ENCODE measurements at places on chromosomes 16 and 17.

DNA sequence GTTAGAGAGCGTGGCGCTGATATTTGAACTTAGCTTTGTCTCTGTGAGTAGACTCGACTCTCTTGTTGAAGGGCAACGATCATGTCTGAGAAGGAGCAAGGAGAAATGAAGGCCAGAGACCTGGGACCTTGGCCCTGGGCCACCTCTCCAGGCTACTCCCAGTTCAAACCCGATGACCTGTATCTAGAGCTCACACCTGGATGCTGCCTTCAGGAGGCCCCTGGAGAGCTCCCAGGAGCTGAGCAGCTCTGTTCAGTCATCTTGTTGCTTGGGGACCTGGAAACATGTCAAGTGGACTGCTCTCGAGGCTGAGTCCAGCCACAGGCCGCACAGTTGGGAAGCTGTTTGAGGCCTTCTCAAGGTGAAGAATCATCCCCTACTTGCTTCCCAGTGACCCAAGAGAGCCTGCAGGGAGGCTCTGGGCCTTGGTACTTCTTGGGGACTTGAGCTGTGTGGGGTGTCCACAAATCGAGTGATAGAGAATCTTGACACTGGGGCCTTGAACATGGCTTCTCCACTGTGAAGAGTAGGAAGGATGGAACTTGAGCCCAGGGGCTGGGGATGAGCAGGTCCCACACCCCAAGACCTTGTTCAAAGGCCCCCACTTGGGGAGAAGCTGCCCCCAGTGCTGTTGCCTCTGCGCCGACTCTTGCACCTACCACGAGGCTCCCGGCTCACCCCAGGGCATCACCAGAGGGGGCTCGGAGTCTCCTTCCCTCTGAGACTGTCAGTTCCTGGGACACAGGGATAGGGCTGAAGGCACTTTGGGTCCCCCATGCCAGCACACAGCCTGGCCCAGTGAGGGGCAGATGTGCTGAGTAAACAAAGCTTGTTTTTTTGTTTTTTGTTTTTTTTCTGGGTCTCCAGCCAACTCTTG is 112.1 kb downstream of the IRX5 start:
- DNase-seq = no peak

GRCh38 chr17:81910840-81911276 is 341 bp downstream of the PCYT2 start:
- DNase-seq = no peak

- DNase-seq = no peak
Measured at GRCh38 chr17:29677221-29677791, 54.6 kb upstream of the CORO6 start.

- no peak for DNase-seq
Measured at GRCh38 chr16:5027086-5027485, 6.6 kb downstream of the NAGPA start.

- DNase-seq = no peak
Measured at GRCh38 chr17:573036-573435, 141.6 kb downstream of the VPS53 start.

DNA sequence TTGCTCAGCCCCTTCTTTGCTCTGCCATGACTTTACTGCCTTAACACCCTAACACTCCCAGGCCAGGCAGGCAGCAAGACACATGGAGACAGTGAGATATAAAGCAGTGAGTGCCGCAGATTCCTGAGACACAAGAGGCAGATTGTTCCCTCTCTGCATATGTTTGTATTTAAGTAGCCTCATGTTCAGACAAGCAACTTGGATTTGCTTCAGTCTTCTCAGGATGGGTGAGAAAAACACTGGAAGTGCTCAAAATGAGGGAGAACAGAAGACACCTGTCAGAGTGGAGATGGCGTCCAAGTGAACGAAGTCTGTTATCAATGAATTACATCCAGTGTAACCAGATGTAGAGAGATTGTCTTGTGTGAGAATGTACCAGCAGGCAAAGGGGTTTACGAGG is 86.8 kb downstream of the CES1 start:
- DNase-seq = no peak

DNA sequence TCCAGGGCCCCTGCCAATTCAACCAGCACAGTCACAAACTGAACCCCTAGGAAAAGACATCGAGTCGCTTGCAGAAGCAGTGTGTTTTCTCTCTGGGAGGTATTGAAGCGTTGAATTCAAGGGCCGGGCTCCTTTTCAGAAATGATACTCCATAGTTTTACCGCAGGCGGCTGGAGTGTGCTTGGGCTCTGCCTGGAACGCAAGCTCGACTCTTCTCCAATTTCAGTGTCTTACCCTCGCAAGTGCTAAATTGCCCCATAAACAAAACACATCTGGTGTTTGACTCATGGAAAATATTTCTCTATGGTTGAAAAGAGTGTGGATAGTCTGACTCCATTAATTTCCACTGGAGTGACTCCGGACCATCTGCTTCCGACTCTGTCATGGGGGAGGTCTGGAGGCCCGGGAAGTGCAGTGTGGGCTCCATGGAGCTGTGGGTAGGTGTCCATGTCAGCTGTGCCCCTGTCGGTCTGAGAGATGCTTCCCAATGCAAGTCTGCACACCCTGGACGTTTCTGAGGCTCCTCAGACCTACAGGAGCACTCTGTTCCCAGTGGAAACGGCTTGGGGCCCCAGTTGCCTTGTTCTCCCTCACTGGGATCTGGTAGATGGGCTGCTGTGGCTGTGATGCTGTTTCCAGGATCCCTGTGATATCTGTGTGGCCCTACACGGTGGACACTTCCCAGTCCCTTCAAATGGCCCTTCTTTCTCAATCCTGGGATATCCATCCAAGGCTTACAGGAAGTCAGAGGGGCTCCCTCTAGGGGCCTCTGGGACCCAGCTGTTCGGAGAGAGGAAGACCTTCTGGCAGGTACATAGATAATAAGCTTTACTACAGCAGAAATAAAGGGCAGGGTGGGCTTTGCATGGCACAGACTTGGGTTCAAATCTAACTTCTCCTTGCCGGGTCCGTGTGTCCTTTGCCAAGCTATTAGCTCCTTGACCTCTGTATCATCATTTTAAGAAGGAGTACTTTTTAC is 119.8 kb upstream of the CDH13 start:
- no peak for DNase-seq

- DNase-seq = no peak
Measured at GRCh38 chr17:18066866-18067265, 20.9 kb upstream of the DRG2 start.

DNA sequence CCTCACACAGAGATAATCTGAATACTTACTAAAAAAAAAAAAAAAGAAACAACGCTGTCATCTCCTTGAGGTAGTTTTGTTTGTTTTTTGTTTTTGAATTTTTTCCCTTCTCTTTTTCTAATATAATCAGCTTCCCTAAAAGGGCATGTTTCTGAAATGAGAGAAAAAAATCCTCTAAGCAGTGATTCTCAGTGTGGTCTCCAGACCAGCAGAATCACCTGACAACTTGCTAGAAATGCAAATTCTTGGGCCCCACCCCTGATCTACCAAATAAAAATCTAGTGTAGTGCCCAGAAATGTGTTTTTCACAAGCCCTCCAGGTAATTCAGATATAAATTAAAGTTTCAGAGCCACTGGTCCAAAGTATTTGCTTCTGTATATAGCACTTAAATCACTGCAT is 65.4 kb downstream of the SSH2 start:
- DNase-seq = no peak

GRCh38 chr17:48678141-48678971 is 44.0 kb downstream of the PRAC1 start:
- peak; percentile 63 for DNase-seq

DNA sequence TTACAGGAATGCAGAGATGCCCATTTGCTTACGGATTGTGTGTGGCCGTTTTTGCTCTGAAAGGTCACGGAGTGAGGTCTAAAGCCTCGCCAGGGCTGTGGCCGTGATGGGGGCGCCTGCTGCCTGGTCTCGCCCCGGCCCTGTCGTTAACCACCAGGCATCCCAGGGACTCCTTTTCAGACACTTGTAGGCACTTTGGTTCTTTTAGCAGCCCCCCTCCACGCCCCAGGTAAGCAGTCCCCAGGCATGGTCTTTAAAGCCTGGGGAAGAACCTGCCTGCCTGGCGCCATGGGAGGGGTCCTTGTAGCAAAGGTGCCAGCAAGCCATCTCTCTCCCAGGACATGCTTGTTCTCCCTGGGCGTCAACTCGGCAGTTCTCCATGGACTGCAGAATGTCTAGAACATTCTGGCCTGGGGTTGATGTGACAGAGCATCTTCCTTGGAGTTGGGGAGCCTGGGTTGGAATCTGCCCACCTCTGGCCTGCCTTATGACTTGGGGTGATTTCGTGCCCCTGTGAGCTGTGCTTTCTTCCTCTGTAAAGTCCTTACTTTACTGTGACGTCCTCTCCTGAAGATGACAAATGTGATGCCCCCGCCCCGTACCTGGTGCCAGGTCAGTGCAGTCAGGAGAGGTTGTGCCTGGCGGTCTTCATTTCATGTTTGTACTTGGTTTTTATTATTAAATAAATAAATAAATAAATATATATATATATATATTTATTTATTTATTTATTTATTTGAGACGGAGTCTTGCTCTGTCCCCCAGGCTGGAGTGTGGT is 5.4 kb downstream of the KCTD5 start:
- no peak for DNase-seq

DNA sequence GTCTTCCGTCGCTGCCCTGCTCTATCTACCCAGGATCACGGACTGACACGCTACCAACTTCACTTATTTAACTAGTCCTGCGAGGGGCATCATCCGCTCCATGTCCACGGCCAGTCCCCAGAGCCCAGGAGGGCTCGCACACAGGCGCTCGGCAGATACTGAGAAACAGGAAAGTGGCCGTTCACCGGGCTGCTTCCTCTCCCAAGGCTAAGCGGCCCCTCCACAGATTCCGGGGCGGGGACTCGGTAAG is 388 bp downstream of the OXLD1 start:
- DNase-seq = no peak

DNA sequence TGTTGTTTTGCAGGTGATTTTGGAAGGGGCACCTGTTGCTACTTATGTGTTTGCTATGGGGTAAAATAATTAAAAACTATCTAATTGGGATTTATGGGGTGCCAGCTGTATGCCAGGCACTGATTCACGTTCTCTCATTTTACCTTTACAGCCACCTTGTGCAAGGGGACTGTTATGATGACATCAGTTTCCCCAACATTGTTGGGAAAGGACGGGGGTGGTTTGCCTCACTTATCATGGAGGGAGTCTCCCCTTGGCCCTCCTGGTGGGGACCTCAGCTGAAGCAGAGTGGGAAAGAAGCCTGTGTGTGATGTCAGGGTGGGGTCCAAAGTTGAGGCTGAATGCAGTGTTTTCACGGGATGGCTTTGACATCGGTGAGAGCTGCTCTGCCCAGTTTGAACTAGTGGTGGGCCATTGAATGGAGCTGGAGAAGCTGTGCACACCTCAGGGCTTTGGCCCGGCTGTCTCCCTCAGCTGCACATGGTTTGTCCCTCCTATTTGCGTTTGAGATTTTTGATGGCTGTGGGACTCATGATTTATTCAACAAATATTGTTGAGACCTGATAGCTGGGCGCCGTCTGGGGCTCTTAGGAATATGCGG is 36.1 kb downstream of the CMIP start:
- no peak for DNase-seq

DNA sequence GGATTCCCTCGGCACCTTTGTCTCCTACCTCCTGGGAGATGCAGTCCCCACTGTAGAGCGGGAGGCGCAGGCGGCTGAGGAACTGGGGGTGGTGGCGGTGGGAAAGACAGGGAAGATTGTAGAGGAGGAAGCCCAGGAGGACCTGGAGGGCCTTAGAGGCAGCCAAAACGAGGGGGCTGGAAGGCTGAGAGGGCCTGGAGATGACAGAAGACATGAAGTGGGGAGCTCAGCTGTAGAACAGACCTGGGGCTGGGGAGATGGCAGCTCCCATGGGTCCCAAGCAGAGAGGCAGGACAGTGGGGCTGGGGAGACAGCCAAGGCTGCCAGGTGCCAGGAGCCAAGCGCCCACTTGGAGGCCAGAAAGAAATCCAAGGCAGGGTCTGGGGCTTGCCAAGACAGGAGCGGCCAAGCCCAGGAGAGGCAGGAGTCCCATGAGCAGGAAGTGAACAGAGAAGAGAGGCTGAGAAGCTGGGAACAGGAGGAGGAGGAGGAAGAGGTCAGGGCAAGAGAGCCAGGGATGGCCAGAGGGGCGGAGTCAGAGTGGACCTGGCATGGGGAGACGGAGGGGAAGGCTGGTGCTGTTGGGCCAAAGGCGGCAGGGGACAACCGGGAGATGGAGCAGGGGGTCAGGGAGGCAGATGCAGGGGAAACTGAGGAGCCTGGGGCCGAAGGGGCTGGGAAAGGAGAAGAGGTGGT is 803 bp downstream of the APOBR start:
- DNase-seq = no peak

- DNase-seq = no peak
Measured at GRCh38 chr16:74698222-74698621, 2.4 kb downstream of the MLKL start.

- DNase-seq = no peak
Measured at GRCh38 chr16:77898671-77899211, 110.4 kb downstream of the VAT1L start.

DNA sequence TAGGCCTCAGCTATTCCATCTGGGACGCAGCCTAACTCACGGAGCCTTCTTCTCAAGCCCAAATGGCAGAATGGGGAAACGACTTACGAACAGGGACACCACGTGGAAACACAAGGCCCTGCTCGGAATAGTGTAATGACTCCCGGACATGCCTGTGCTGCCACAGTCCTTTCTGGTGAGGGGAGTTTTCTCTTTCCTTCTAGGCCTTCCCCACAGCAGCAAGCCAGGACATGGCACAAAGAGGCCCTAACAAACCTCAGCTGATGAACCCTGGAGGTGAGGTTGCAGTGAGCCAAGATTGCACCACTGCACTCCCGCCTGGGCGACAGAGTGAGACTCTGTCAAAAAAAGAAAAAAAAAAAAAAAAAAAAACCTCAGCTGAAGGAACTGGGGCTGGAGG is 15.3 kb downstream of the ZBTB4 start:
- no peak for DNase-seq

GRCh38 chr16:49000594-49000993 is 281.0 kb downstream of the CBLN1 start:
- no peak for DNase-seq

GRCh38 chr16:4372001-4372577 is 441 bp downstream of the VASN start:
- DNase-seq = no peak

- DNase-seq = peak; percentile 9
Measured at GRCh38 chr17:77959126-77959925, 823 bp downstream of the TNRC6C start.

- no peak for DNase-seq
Measured at GRCh38 chr16:58332997-58333700, 38.3 kb upstream of the PRSS54 start.

DNA sequence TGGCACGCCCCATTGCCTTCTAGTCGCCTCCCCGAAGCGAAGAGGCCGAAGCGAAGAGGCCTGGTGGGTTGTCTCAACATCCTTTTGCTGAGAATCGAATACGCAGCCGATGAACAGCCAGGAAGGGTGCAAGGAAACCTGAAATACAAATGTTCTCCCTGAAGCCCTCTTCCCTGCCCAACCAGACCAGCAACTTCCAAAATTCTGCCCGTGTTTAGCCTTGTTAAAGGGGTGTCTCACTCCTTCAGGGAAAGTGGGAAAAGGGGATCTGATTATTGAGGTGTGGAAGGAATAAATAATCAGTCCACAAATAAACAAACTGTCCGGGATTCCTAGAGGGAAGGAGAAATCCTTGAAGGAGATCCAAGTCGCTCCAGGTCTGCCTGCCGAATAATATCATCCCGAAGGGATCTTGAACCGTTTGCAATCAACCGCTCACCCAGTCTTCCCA is 1.4 kb upstream of the FOXC2 start:
- DNase-seq = no peak

- no peak for DNase-seq
Measured at GRCh38 chr17:61758430-61758829, 104.9 kb downstream of the BRIP1 start.

All from stimulated activated CD8-positive, alpha-beta memory T cell treated with anti-CD3 and anti-CD28 coated beads, Interleukin-15, amount 100 ng/mL, for 24 hours (primary cell).